ENCODE measurements at places on chromosomes 2 and 18. TPM values are rescaled to one million over a fixed set of nuclear protein-coding genes. Genes with fewer than 3 reads are reported as not detected.
A peak's percentile ranks its signal among the peaks of the same experiment; 100 is the strongest.

- DNase-seq: no peak
Measured at GRCh38 chr18:57325491-57326166, 26.7 kb upstream of the ST8SIA3 start.

GRCh38 chr2:229282758-229283546 lies 11.9 kb upstream of the PID1 start:
- peak; percentile 99 for DNase-seq

GRCh38 chr2:68784915-68785314 lies 50.3 kb downstream of the ARHGAP25 start:
- no peak for DNase-seq

- no peak for DNase-seq
Measured at GRCh38 chr2:219395609-219396008, 7.9 kb upstream of the DNPEP start.

DNA sequence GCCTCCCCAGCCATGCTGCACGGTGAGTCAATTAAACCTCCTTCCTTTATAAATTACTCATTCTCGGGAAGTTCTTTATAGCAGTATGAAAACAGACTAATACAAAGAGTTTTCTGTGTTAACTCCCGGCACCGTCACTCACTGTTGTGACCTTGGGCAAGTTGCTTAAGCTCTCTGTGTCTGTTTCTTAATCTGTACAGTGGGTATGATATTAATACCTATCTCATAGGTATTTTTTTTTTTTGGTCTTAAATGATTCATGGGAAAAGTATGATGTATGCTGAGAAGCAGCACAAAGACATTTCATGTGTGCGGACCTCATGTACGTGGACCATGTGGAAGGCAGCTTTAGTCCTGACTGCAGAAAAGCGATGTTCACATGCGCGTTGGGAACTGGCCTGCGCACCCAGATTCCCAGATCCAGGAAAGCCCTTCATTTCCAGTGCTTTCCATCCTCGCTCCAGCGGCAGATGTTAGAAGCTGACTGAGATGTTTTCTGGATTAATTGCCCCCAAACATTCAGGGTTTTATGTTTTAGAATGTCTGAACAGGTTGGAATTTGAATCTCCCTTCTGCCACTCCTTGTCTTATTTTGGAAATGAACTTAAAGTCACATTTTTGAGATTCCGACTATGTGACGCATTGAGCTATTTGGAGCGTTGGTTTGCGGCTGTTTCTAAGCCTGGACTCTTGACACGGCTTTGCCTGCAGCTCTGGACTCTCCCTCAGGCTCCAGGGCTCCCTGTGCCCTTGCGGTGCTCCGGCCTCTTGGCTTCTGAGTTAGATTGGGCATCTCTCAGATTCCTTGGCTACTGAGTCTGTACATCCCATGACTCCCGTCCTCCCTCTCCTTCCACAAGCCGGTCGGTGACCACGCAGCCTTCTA lies 61.4 kb downstream of the SLC4A3 start:
- peak; percentile 94 for DNase-seq

DNA sequence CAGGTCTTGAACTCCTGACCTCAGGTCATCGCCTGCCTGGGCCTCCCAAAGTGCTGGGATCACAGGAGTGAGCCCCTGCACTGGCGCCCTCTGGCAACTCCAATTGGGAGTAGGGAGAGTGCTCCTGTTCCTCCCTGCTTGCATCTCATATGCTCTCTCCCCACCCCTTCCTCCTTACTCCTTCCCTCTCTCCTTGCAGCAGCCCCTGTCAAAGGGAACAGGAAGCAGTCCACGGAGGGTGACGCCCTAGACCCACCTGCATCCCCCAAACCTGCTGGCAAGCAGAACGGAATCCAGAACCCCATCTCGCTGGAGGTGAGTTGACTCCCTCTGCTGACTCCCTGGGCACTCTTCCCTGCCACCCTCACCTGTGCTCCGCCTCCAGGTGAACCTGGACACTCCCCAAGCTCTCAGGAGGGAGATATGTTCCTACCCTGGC lies 10.7 kb downstream of the ARID5A start:
- DNase-seq: no peak

GRCh38 chr2:168650781-168651180 lies 151.7 kb upstream of the NOSTRIN start:
- DNase-seq: no peak

GRCh38 chr18:22446911-22447310 lies 29.2 kb upstream of the CTAGE1 start:
- no peak for DNase-seq

DNA sequence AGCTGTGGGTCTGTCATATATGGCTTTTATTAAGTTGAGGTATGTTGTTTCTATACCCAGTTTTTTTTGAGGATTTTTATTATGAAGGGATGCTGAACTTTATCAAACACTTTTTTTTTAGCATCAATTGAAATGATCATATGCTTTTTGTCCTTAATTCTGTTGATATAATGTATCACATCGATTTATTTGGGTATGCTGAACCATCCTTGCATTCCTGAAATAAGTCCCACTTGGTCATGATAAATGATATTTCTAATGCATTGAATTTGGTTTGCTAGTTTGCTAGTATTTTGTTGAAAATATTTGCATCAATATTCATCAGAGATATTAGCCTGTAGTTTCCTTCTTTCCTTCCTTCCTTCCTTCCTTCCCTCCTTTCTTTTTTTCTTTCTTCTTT lies 22.5 kb upstream of the CWC22 start:
- DNase-seq: no peak

GRCh38 chr2:10359246-10359645 lies 56.5 kb downstream of the HPCAL1 start:
- DNase-seq: no peak

DNA sequence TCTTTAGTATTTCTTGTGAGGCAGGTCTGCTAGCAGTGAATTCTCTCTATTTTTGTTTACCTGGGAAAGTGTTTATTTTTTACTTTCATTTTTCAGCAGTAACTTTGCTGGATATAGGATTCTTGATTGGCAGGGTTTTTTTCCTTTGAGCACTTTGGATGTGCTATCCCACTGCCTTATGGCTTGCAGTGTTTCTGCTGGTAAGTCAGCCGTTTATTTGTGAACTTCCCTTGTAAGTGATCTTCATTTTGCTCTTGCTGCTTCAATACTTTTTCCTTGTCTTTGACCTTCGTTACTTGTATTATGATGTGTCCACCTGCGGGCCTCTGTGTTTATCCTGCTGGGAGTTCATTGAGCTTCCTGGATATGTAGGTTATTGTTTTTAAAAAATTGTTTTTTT lies 54.7 kb downstream of the SLC66A2 start:
- DNase-seq: no peak

DNA sequence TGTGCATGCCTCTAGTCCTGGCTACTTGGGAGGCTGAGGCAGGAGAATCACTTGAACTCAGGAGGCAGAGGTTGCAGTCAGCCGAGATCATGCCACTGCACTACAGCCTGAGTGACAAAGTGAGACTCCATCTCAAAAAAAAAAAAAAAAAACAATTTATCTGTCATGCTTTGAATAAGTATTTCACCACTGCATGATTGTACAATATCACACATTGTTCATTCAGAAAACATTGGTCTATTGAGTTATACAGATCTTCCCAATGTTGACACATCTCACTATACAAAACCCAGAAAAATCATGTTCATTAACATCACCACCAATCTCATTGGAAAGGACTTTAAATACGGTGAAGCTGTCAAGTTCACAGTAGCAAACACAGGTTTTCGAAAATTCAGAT lies 46.8 kb upstream of the PPM1B start:
- no peak for DNase-seq

- DNase-seq: no peak
Measured at GRCh38 chr2:128735296-128735960, 416.8 kb upstream of the HS6ST1 start.

GRCh38 chr2:120952318-120952717 lies 216.7 kb downstream of the GLI2 start:
- peak; percentile 77 for DNase-seq

GRCh38 chr2:218806346-218806978 lies 24.5 kb downstream of the CYP27A1 start:
- DNase-seq: peak; percentile 99

- DNase-seq: peak; percentile 19
Measured at GRCh38 chr2:135226961-135227360, 174.9 kb downstream of the RAB3GAP1 start.

GRCh38 chr2:146806364-146807005 lies 1038.3 kb upstream of the ACVR2A start:
- peak; percentile 84 for DNase-seq

- no peak for DNase-seq
Measured at GRCh38 chr2:237177052-237177451, 91.4 kb downstream of the COPS8 start.

- DNase-seq: no peak
Measured at GRCh38 chr2:21498016-21498415, 374.2 kb downstream of the TDRD15 start.

GRCh38 chr18:55252901-55253300 lies 293.6 kb upstream of the CCDC68 start:
- DNase-seq: no peak

DNA sequence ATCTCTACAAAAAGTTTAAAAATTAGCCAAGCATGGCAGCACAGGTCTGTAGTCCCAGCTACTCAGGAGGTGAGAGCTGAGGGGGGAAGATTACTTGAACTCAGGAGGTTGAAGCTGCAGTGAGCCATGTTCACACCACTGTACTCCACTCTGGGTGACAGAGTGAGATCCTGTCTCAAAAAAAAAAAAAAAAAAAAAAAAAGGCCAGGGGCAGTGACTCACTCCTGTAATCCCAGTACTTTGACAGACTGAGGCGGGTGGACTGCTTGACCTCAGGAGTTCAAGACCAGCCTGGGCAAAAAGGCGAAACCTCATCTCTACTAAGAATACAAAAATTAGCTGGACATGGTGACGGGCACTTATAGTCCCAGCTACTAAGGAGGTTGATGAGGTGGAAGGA lies 37.0 kb downstream of the PUM2 start:
- no peak for DNase-seq

NGEF gene
- 1.1 TPM for total RNA-seq

MPV17 gene
- total RNA-seq: 92.8 TPM

COX7A2L gene
- total RNA-seq: 197 TPM

CD28 gene
- not detected for total RNA-seq

NRBP1 gene
- total RNA-seq: 40.1 TPM

Data from fibroblast of the aortic adventitia (primary cell).